ENCODE measurements at places on chromosomes 1 and 21.

- DNase-seq = no peak
Observed at GRCh38 chr1:15146971-15147376, 6.6 kb upstream of the TMEM51 start.

DNA sequence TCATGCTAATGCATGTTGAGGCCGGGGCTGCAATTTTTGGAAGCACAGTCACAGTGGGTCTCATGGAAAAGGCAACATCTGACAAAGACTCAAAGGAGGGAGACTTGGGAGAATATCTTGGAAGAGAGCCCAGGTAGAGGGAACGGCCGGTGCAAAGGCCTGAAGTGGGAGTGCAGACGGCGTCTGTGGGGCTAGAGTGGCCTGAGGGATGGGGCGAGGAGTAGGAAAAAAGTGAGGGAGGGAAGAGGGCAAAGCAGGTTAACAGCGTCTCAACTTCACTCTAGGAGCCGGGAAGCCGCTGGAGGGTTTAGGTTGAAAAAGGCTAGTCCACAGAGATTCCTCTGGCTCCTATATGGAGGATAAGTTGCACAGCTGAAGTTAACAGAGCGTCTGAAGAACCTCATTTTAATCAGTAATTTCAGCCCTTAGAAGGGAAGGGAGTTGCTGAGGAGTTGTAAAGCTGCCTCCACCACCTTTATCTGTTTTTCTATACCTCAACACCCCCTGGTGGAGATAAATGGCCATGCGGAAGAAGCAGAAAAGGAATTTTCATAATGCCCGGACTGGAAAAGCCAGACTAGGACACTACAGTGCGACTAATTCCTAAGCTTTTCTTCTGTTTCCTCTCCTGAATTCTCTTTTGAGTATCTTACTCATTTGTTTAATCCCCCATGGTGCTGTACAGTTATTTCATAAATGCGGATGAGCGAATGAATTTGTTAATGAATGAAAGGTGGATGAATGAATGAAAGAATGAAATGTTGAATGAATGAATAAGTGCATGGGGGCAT is 78.7 kb upstream of the ZNF281 start:
- DNase-seq = no peak

DNA sequence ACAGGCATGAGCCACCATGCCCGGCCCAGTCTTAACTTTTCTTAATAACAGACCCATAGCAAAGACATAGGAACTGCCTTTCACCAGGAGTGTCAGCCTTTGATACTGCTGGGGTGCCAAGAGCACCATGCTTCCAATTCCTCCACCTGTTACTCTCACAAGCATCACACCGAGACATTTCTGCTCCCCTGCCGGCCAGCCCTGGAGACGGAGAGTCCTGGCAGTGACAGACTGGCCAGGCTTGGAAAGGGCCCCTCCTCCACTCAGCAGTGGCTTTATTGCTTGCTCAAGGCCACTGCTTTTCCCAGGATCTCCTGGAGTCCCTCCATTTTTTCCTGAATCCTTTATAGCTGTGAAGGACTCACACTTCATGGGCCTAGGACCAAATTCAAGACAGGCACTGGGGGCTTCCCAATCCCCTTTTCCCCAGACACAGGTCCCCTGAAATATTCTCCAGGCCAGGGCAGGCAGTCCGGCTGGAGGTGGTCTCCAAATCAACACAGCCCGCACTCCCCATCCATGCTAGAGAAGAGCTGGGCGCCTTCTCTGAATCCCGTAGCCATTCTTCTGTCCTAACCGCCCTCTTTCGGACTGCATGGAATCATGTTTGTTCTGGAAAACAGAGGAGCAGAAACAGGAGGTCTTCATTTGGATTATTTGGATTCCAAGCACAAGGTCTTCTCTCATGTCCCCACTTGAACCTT is 25.5 kb upstream of the PTPRF start:
- no peak for DNase-seq

GRCh38 chr1:35120458-35121133 is 41.4 kb downstream of the ZMYM1 start:
- no peak for DNase-seq

DNA sequence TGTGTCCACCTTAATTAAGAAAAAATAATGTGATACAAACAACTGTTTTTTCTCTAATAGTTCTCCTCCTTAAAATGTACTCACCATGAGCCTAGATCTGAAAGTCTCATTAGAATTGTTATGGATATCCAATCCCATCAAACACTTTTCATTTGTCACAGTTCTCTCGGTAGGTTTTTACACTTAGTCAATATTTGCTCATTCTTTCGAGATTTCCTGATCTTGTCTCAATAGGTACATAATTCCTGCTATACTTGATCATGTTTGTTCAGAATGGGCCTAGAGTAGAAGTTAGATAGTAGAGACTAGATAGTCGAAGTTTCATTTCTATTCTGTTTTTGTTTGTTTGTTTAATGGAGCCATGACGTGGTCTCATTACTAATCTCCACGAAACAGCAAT is 2005.7 kb downstream of the NCAM2 start:
- DNase-seq = no peak

- DNase-seq = no peak
Observed at GRCh38 chr1:93614541-93614940, 67.1 kb downstream of the BCAR3 start.

DNA sequence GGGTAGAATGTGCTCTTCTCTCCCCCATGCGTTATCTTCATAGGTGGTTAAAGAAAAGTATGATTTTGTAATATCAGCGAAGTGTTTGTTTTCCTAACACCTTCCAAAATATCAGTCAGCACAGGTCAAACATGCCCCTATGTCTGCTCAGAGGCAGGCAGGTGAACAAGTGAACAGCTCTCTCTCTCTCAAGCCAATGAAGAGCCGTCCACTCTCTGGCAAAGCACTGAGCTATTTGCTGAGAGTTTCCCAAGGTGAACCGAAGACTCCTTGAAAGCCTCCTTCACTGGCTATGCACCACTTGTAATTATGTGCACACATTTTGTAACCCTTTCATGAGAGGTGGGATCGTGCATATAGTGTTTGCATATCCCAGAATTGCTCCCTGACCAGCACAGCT is 47.7 kb downstream of the ST6GALNAC3 start:
- no peak for DNase-seq

Measured in stimulated activated CD8-positive, alpha-beta memory T cell treated with anti-CD3 and anti-CD28 coated beads, Interleukin-4, amount 100 ng/mL, for 4 hours (primary cell).